ENCODE measurements at places on chromosomes 11 and 22.

DNA sequence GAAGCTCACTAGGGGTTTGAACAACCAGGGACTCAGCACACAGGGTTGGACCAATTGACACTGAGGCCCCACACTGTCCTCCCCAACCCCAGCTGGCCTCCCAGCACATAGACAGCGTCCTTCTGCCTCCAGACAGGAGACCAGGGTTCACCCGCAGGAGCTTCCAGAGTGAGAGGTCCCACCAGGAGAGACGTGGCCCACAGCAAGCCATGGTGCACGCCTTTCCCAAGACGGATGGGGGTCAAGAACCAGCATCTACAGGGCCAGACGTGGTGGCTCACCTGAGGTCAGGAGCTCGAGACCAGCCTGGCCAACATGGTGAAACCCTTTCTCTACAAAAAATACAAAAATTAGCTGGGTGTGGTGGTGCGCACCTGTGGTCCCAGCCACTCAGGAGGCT, 12.1 kb upstream of the SIGIRR start:
- DNase-seq: no peak

- DNase-seq: no peak
Observed at GRCh38 chr11:122363296-122363695, 247.3 kb upstream of the BLID start.

DNA sequence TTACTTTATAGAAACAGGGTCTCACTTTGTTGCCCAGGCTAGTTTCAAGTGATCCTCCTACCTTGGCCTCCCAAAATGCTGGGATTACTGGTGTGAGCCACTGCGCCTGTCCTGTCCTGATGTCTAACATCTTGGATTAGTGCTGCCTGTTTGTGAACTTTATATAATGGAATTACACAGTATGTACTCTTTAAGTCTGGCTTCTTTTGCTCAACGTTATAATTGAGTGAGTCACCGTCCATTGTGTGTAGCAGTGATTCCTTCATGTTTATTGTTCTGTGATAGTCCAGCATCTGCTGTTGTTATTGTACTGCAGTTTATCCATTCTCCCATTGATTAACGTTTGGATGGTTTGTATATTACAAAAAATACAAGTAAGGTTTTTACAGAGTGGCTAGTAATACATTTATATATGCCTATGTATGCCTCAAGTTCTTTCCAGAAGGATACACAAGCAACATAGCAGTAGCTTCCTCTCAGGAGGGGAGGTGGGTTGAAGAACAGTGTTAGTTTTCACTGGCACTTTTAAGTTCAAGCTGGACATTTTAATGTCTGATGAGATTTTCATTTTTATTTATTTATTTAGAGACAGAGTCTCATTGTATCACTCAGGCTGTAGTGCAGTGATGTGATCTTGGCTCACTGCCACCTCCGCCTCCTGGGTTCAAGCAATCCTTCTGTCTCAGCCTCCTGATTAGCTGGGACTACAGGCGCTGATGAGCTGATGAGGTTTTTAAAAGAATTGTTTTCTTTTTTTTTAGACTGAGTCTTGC, 25.2 kb upstream of the MICALL1 start:
- no peak for DNase-seq

DNA sequence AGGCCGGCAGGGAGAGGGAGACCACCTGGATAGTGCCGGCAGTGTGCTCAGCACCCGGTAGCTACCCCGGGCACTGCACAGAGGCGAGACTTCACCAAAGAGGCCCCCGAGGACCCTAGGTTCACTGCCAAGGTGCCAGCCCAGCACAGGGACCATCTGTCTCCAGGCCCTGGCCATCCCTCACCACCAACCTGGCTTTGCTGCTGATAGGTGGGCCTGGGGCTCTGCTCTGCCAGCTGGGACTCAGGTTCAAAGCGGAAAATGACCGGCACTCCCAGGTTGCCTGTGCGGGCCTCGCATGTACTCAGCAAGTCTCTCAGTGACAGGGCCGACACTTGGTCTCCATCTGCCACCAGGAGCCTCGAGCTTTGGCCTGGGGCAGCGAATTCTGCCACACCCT, 812.2 kb downstream of the BRD1 start:
- no peak for DNase-seq

GRCh38 chr11:119706887-119707286, 22.1 kb downstream of the NECTIN1 start:
- DNase-seq: no peak

DNA sequence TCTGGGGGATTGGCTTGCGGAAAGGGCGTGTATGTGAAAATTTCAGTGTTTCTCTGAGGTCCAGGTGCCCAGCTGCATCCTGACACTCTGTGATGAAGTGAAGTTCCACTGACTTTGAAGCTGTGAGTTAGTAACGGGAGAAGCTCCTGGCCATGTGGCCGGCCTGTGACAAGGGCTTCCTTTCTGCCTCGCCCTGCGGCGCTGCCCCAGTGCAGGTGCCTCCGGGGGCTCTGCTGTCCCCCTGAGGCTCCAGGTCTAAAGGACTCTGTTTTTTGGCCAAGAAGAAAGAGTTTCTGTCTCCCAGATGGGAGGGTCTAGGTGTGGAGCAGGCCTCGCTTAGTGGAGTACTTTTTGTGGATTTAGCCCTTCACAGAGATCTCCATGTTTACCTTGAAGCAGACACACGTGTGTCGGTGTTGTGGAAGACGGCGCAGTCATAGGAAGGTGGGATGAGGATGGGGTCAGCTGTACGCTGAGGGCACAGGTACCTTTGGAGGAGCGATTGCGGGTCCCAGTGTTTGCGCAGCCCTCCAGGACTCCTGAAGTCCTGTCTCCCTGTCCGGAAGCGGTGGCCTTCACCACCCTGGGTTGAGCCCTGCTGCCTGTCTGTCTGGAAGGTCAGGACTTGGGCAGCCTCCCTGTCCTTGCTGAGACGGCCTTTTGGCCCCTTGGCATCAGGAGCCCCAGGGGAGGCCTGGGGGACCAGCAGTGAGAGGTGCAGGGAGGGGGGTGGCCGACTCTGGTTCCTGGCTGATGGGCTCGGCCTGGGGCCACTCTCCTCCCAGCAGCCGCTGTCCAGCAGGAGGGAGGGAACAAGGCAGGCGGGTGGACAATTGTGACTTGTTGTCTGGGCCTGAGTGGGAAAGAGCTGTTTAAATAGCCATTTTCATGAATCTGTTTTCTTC, 1249.3 kb downstream of the BRD1 start:
- DNase-seq: no peak

- DNase-seq: peak; percentile 17
Observed at GRCh38 chr11:126716456-126717083, 284.0 kb downstream of the KIRREL3 start.

GRCh38 chr11:45145379-45146071, 914 bp upstream of the PRDM11 start:
- DNase-seq: no peak

DNA sequence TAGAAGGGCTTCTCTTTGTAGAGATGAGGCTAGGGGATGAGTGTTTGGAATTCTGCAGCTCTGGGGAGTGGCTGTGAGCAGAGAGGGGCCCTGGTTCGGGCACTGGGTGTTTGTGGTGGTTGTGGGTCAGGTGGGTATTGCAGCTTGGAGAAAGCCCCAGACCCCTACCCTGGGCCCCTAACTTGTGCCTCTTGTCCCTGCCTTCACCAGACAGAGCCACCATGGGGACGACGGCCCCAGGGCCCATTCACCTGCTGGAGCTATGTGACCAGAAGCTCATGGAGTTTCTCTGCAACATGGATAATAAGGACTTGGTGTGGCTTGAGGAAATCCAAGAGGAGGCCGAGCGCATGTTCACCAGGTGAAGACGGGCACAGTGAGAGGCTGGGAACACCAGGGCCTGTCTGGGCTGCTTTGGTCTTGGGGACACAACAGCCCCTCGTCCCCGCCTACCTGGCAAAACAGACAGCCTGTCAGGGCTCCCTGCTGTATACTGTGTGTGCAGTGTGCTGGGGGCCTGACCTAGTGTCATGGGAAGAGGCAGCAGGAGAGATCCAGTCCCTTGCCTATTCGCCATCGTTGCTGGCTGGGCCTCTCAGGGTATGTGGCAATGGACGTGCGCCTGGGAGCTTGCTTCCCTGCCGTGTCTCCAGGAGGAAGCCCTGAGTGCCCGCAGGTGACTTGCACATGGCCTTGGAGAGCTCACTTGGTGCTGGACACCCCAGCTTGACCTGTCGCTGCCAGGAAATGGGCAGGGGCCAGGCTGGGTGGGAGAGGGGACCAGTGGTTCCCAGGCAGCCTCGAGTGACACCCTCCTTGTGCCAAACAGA, 4.3 kb downstream of the INCENP start:
- DNase-seq: no peak

- DNase-seq: no peak
Observed at GRCh38 chr11:132263241-132263640, 892.8 kb downstream of the NTM start.

GRCh38 chr22:42357634-42358296, 74.4 kb downstream of the NFAM1 start:
- DNase-seq: no peak

DNA sequence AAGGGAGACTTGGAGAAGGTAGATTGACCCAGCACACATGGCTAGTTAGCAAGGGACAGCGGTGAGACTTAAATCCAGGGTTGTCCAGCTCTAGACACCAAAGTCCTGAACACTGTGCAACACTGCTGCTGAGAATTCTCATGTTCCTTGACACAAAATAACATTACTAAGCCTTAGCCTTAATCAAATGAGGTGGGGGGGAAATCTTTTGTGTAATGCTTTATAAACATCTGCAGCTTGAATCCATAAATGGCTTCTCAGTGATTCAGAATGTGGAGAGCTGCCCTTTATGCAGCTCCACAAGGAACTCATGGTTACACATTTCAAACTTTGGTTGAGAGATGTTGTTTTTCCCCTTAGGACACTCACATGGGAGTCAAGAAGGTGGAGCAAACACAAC, 80.0 kb downstream of the CD44 start:
- DNase-seq: no peak

DNA sequence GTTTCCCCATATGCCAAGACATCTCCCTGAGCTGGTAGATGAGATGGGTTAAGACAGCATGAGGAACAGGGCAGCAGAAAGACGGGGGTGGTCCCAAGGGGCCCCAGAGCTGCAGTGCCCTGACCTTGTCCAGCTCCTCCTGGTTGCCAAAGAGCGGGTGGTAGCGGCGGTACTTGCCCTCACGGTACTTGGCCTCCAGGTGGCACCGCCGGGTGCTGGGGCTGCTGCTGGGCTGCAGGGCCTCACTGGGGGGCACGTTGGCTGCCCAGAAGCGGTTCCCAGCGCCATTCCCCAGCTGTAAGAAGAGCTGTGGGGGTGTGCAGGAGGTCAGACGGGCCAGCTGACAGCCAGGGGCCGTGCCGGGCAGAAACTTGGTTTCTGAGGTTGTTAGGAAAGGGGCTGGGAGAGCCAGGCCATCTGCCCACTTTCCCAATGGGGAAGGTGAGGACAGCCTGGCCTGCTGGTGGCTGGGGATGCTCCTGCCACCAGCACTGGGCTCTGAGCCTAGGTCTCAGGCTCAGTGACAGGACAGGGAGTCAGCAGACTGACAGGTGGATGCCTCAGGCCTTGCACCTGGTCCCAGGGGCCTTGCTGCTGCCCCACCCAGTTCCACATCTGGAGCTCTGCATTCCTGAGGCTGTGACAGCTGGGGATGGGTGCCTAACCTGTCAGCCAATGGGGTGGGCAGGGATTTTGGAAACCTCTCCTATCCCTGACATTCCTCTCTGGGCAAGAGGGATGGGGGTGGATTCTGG, 30.0 kb upstream of the PDE2A start:
- no peak for DNase-seq

GRCh38 chr11:27621405-27622161, 78.7 kb downstream of the BDNF start:
- DNase-seq: no peak

DNA sequence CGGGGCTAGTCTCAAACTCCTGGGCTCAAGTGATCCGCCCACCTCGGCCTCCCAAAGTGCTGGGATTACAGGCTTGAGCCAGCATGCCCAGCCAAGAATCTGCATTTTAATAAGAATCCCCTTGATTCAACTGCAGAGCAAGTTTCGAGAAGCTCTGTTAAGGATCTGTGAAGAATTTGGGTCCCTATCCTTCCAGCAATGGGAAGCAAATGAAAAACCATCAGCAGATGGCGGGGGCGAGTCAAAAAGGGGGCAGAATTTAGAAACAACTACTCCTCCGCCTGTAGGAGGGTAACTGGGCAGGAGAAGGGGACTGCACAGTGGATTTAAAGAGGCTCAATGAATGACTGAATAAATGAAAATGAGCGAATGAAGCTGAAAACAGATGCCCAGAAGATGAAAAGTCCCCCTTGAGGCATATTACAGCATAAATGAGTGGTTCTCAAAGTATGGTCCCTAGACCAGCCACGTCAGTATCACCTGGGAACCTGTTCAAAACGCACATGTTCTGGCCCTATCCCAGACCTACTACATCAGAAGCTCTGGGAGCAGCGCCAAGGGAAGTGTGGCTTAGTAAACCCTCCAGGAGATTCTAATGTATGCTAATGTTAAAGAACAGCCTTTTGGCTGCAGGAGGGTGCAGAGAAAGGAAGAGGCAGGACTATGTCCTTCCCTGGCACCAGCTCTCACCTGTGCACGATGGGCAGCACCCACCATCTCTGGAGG, 15.0 kb downstream of the VWCE start:
- no peak for DNase-seq

- no peak for DNase-seq
Observed at GRCh38 chr11:125262194-125262829, 97.8 kb downstream of the PKNOX2 start.

DNA sequence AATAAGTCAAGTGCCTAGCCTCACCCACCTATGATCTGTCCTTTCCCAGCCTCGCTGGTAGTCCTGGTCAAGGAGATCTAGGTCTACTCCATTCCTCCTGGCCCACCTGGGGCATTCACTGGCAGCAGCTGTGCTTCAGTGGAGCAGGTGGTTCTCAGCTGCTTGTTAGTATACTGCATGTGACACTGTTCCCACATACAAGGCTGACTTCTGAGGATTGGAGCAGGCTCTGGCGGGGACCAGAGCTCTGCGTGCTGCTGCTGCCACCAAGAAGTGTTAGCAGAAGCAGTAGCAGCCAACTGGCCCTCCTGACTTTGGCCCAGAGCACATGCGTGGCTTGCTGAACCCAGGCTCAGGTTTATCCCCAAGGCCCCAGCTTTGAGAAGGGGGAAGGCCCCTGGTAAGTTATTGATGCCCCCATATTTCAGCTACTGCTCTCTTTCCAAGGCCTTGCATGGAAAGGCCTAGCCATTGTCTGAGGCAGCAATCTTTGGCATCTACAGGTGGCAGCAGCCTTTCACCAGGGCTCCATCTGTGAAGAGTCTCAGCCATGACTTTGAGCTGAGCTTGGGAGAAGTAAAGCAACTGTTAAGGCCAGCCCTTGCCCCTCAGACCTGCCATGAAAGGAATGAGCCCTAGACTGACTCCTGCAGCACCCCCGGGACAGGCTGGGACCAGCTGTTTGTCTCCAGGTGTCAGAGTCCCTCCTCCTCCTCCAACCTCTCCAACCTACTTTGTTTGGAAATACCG, 26.5 kb downstream of the ARHGAP1 start:
- DNase-seq: no peak

Data from NCI-H1930 (cell line).